Activated naive CD8-positive, alpha-beta T cell treated with anti-CD3 and anti-CD28 coated beads, Interleukin-2, amount 10 ng/mL, durations not matched to agents 7 days and 5 days (primary cell): ENCODE measurements at places on chromosomes 1 and 21. TPM values are rescaled to one million over a fixed set of nuclear protein-coding genes. Genes with fewer than 3 reads are reported as not detected.
A peak's percentile ranks its signal among the peaks of the same experiment; 100 is the strongest.

DNA sequence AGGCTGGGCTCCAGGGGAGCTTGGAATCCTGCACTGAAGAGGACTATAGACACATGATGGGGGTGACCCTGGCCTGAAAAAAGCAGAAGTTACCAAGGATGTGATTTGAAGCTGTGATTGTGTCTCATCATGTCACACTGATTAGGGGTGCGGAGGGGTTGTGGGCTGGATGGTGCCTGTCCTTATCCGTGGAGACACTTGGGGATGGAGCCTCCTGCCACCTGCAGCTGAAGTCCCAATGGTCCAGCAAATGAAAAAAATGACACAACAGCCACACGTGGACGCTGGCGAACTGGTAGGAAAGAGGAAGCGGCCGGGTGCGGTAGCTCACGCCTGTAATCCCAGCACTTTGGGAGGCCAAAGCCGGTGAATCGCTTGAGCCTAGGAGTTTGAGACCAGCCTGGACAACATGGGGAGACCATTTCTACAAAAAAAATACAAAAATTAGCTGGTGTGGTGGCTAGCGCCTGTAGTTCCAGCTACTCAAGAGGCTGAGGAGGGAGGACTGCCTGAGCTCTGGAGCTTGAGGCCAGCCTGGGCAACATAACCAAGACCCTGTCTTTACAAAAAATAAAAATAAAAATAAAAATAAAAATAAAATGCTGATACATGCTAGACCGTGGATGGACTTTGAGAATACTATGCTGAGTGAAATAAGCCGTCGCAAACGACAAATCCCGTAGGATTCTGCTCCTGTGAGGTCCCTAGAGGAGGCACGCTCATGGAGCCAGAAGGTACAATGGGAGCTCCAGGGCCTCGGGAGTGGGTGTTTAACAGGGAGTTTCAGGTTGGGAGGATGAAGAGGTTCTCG lies 838 bp upstream of the IBA57 start:
- H3K4me1 ChIP-seq: peaks cover 34% of the 10 kb centered on the region
- no peaks in the 10 kb centered on the region for H3K36me3 ChIP-seq
- peak overlapping the region; percentile 94 for H3K4me3 ChIP-seq
- no peak for DNase-seq

GRCh38 chr1:9018333-9018732 lies 7.9 kb downstream of the SLC2A7 start:
- peaks cover 22% of the 10 kb centered on the region for H3K27me3 ChIP-seq
- no peak overlapping the region for H3K4me3 ChIP-seq
- peaks cover 3% of the 10 kb centered on the region for H3K4me1 ChIP-seq
- H3K36me3 ChIP-seq: no peaks in the 10 kb centered on the region
- H3K27ac ChIP-seq: no peak overlapping the region
- no peak for DNase-seq

- no peaks in the 10 kb centered on the region for H3K36me3 ChIP-seq
- no peaks in the 10 kb centered on the region for H3K4me1 ChIP-seq
- no peak overlapping the region for H3K4me3 ChIP-seq
- no peaks in the 10 kb centered on the region for H3K27me3 ChIP-seq
- H3K27ac ChIP-seq: no peak overlapping the region
Observed at GRCh38 chr1:87474098-87474497, 145.4 kb downstream of the LMO4 start.

The NPR1 gene
- not detected for total RNA-seq
